Fibroblast of mammary gland (primary cell): ENCODE measurements at places on chromosomes 6 and 20.
A peak's percentile ranks its signal among the peaks of the same experiment; 100 is the strongest.

- no peak for DNase-seq
These were observed 6.9 kb upstream of the NSFL1C start for GRCh38 chr20:1473246-1474220.

GRCh38 chr6:79801362-79801761 is 146.0 kb downstream of the ELOVL4 start:
- no peak for DNase-seq

DNA sequence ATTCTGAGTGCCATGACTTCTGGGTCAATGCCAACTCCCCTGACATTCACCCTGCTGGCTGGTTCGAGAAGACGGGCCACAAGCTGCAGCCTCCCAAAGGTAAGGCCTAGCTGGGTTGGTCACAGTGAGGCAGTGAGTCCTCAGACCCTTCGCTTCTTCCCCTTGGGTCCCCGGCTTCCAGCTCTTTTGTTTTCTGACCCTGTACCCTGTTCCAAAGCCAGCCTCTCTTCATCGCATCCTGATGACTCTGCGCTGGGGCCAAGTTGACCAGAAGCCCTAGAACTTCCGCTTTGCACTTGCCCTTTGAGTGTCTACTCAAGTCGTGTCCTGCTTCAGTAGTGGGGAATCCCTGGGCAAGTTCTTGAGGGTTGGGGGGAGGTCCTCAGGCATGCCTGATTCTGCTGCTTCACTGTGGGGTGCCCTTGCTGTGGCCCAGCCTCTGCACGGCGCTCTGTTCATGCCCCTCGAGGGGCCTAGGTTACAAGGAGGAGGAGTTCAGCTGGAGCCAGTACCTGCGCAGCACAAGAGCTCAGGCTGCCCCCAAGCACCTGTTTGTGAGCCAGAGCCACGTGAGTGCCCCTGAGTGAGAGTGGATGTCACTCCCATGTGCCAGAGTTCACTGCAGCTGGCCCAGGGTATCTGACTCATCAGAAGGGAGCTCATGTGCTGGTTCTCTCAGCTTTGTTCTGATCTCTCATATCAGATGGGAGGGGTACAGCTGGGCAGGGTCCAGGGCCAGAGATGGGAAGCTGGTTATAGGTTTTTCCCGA is 23.0 kb downstream of the L3MBTL1 start:
- DNase-seq, result no peak

DNA sequence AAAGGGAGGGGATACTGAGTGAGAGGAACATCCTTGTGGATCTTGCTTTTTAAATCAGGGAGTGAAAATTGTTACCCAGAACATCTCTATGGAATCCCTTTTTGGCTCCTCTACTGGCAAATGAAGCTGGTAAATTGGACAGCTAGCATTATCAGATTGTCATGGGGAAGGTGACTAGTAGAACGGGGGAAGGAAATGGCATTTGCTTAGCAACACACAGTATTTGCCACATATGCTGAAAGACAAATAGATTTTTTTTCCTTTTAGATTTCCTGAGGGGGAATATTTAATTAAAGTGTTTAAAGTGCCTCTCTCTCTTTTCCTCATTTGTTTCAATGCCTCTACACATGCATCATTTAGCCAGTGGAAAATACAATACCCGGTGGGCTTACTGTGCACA is 573.5 kb downstream of the BCKDHB start:
- DNase-seq, result no peak

DNA sequence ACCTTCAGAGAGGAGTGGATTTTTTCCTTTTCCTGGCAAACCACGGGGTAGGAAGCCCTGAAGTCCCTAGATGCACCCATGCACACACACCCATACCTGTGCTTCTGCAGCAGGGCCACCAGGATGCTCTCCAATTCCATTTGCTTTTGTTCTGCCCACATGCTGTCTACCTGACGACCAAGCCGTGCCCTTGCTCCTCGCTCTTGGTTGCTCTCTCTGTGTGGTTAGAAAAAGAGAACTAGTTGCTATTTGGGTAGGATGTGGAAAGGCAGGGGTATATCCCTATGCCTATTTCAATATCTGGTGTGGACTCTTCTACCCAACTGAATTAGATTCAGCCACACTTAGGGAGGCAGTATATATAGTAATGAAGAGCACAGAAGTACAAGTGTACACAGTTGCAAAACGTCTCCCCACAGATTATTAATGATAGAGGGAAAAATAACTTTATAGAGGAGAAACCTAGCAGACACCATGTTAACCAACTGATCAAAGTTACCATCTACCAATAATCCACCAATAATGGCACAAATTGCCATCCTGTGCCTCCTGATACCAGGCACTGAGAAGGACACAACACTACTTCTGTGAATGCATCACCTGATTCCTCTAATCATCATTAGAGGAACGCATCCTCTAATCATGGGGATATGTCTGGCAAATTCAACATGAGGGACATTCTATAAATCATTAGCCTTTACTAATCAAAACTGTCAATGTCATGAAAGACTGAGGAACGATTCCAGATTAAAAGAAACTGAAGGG is 7.3 kb downstream of the GHRH start:
- DNase-seq, result no peak

GRCh38 chr6:98880486-98880885 is 46.1 kb downstream of the POU3F2 start:
- DNase-seq, result no peak

DNA sequence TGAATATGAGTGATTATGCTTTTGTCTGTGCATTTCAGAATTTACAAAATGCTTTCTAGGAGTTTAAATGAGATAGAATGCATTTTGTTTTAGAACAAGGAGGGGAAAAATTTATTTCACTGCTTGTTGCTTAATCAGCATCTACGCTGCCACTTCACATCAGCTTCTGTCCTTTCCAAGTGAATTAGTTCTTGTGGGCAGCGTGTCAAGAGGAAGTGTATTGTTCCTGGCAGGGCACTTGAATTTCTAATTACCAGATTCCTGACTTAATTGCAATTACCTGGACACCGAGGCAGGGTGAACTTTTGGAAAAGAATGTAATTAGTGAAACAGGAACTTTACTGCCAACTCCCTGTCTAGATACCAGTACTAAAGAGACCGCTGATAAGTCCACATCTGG is 263.5 kb downstream of the TMEM242 start:
- DNase-seq, result no peak

DNA sequence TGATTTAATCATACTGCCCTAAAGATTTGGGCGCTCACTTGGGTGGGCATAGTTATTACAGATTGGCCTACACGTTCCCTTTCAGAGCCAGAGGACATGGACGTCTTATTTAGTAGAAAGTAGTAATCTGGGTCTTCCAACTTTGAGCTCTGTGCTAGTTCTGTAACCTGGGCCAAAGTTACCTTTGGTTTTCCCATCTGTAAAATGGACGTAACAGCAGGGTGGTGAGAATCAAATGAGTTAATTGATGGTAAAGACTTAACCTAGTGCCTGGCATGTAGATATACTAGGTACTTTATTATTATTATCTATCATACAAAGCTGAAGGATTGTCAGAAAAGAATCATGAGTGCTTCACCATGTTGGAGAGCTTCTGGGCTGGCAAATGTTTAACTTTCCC is 74.8 kb downstream of the CDYL start:
- no peak for DNase-seq

DNA sequence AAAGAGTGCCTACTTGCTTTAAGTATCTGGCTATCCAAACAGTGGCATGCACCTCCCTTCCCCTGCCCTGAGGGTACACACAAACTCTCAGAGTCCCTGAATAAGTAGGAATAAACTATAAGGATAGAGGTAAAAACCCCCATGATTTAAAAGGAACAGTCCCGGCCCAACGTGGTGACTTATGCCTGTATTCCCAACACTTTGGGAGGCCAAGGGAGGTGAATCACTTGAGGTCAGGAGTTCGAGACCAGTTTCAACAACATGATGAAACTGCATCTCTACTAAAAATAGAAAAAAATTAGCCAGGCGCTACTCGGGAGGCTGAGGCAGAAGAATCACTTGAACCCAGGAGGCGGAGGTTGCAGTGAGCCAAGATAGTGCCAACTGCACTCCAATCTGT is 22.2 kb downstream of the SAMHD1 start:
- DNase-seq, result peak; percentile 69

- DNase-seq, result peak; percentile 37
These were observed 63.0 kb downstream of the ARID1B start for GRCh38 chr6:156840136-156840535.

- DNase-seq, result peak; percentile 53
These were observed 128.1 kb downstream of the FYN start for GRCh38 chr6:111745186-111745585.

- no peak for DNase-seq
These were observed 52.7 kb downstream of the ADGRF1 start for GRCh38 chr6:46989398-46989797.

DNA sequence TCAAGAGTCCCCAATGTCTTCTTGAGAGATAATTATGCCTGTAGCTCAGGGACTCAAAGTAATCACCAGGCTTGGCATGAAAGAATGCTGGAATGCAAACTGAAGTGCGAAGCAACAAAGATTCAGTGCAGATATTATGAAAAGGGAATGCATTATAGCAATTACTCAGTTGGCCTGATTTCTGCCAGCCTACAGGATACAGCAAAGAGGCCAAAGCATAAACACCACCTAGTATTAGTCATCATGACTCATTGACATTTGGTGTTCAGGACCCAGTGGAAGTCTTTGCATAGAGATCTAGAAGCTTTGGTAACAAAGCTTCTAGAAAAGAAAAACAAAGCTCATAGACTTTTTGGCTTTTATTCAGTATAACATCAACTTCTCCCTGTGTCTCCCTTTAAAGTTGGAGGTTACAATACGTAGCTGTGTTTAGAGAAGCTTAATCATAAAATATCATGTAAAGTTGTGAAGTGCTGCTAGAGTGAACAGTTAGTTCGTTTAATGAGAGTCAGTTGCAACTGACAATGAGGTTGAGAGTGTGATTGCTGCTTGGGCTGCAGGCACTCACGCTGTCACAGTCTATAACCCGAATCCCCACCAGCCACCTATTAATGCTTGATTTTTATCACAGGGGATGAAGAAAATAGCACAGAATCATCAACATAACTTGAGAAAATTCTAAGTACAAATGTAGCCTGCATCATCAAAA is 932.7 kb downstream of the TFAP2A start:
- DNase-seq, result peak; percentile 94

- DNase-seq, result peak; percentile 36
These were observed 659 bp downstream of the TMX4 start for GRCh38 chr20:8018958-8019245.

DNA sequence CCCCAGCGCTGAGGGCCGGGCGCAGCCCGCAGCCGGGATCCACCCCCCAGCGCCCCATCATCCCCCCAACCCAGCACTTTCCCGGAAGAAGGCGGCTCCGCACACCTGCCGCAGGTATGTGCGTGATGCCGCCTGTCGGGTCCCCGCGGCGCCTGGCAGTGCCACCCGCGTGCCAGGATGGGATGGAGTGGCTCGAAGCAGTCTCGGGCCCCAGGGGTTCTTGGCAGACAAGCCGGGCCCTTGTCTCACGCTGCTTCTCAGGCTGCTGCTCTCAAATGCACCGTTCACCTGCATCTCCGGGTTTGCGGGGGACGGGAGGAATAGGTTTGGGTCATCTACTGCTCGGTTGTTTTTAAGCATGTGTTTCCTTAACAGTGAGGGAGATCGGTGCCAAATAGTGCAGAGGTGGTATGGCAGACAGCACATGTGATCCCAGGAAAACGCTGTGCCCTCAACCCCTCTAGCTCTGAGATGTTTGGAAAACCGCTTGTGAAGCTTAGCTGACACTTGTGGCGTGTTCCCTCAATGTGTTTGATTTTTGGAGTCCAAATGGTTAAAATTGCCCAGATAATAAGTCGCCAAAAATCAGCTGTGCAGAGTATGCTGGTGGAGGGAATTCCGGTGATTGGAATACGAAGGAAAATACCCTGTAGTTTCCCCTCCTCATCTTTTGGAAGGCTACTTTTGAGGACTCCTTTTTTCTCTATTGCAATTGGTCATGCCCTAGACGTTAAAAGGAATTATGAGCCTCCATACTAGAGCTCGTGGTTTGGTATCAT is 926 bp downstream of the MYLIP start:
- DNase-seq, result peak; percentile 12
